ENCODE measurements at places on chromosomes 5 and 9.

GRCh38 chr5:22708770-22709328 lies 144.3 kb downstream of the CDH12 start:
- no peak for DNase-seq

GRCh38 chr9:137429974-137430722 lies 7.0 kb downstream of the NOXA1 start:
- no peak for DNase-seq

DNA sequence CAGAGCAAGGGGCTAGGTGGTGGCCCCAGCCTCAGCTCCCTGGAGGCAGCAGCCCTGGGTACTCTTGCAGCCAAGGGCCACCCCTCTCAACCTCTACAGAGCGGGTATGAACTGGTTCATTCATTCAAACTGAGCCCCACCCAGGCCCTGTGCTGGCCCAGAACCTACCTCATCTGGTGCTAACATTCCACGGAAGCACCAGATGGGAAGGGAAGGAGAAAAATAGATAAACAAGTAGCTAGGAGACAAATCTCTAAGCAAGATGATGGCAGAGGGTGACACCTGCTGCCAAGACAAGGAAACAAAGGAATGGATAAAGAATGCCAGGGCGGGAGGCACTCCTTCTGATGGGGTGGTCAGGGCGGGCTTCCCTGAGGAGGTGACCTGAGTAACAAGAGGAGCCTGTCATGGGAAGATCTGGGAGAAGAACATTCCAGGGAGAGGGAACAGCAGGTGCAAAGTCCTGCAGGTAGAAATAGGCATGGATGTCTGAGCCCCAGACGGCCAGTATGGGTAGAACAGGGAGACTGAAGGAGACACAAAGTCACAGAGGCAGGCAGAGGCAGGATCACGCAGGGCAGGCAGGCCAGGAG lies 6.1 kb downstream of the ST6GALNAC4 start:
- no peak for DNase-seq

- no peak for DNase-seq
Observed at GRCh38 chr5:141780952-141781781, 97.0 kb downstream of the PCDH1 start.

DNA sequence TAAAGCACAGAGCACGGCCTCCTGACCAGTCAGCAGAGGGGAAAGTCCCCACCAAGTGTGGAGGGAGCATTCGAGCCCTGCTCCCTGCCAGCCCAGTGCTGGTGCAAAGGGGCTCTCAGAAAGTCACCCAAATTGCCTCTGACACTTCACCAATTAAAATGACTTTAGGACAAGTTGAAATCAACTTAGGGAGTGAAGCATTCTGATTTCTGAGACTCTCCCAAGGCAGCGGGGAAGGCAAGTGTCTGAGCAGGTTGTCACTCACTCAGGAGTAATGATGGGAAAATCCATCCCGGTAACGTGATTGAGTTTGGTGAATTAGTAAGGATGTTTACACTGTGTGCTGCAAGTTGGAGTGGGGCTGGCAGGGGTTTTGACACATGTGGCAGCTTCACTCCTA lies 73.7 kb downstream of the PCDH1 start:
- DNase-seq = no peak

GRCh38 chr9:2267181-2267745 lies 252.1 kb downstream of the SMARCA2 start:
- no peak for DNase-seq

DNA sequence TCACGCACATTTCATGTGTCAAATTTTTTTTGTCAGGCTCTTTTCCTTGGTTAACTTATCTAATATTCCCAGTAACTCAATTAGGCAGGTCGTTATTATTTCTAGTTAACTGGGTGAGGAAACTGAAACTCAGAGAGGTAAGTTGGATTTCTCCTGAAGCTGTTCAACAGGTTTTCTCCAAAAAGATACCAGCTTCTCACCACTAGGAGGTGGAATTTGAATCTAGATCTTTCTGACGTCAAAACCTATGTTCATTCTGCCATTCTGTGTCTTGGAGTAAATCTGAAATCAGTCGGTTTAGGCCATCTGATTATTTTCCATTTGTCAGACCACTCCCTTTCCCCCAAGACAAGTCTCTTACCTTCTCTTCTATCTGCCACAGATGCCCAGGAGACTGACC lies 572.9 kb downstream of the ACTL7B start:
- DNase-seq = no peak

- no peak for DNase-seq
Observed at GRCh38 chr5:40976836-40977235, 67.5 kb downstream of the C7 start.

- peak; percentile 58 for DNase-seq
Observed at GRCh38 chr5:142611154-142611553, 74.7 kb downstream of the FGF1 start.

- no peak for DNase-seq
Observed at GRCh38 chr9:13555516-13555915, 276.0 kb upstream of the MPDZ start.

- DNase-seq = no peak
Observed at GRCh38 chr5:17022296-17022695, 86.2 kb upstream of the MYO10 start.
